AG09309 (cell line): ENCODE measurements at places on chromosomes 5 and 9.

DNA sequence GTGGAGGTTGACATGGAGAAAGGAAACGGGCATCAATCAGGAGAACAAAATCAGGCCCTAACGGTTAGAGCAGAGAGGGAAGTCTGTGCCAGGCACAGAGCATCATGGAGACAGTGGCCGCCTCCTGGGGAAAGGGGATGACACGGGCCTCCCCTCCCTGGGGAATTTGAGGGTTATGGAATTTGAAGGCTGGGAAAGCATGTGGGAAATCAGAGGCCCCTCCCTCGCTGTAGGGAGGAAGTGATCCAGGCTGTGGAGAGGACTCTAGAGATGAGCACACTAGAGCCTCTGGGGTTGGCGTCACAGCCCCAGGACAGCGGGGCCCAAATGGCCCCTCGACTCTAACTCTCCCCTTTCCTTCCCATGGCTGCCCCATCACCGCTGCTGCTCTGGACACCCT is 36.7 kb downstream of the PROP1 start:
- DNase-seq = no peak

DNA sequence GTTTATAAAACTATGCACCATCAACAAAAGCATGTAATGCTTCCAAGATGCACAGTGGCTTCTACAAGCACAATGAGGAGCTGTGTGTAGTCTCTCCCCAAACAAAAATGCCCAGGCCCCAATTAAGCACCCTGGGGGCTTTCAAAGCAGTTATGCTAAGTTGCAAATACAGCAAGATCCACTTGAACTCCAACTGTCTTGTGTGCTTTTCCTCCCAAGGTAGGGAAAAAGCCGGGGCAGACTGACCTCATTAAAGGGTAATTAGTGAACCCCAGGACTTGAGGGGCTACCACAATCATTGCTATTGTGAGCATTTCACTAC is 13.1 kb downstream of the ZNF608 start:
- no peak for DNase-seq

DNA sequence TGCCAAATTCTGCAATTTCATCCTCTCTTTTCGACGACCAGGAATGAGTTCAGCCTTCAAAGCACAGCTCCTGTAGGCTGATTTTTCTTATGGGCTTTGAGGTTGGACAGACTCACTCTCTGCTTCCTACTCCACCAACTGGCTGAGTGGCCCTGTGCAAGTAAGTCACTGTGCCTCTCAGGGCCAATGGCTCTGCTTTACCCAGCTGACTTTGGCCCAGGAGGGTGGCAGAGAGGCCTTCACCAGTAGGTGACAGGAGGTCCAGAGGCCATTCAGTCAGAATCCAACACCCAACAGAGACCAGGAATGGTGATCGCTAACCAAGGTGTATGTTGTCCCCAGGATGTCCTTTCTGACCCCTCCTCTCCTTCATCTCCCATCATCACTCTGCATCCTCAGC is 49.5 kb upstream of the ALDH1B1 start:
- DNase-seq = no peak

GRCh38 chr9:115118879-115119218 is 892 bp upstream of the TNC start:
- DNase-seq = peak; percentile 62

DNA sequence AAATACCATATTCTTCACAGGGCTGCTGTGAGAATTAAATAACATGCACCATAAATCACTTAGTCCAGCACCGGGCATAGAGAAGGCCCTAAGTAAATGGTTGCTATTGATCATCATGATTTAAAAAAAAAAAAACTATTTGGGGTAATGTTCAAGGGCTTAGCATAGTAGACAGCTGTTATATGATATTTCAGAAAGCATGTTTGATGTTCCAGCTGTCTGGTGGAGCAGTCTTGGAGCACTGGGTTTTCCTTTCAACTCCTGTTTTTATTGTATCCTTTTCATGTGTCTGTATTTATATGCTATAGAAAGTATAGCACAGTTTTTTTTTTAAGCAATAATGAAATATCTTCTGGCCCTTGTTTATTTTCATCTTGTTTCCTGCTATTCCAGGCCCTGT is 28.0 kb upstream of the TOMM5 start:
- no peak for DNase-seq

GRCh38 chr5:119340597-119341218 is 15.1 kb upstream of the TNFAIP8 start:
- DNase-seq = no peak

- DNase-seq = no peak
Observed at GRCh38 chr5:40738502-40738901, 17.3 kb downstream of the TTC33 start.

DNA sequence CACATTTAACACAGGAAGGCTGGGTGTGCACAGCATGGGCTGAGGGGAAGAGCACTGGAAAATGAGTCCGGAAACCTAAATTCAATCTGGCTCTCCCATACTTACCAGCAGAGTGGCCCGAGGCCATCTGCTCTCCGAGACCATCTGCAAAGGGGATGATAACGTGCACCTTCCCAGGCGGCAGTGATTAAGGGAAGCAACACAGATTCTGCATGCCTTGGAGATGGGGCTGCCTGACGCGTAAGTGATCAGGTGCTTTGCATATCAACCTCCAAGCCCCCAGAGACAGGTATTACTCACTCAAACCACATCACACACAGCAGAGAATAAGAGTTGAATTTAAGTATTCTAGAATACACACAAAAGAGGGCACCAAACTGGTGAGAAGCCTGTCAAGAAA is 9.1 kb downstream of the EPB41L4B start:
- DNase-seq = no peak

GRCh38 chr5:161498531-161498930 is 48.0 kb downstream of the GABRB2 start:
- DNase-seq = no peak

GRCh38 chr5:174410716-174411478 is 313.5 kb upstream of the MSX2 start:
- peak; percentile 20 for DNase-seq

GRCh38 chr9:80134487-80134886 is 562.7 kb downstream of the TLE4 start:
- DNase-seq = no peak

- DNase-seq = peak; percentile 2
Observed at GRCh38 chr5:84181093-84181492, 203.6 kb downstream of the EDIL3 start.

DNA sequence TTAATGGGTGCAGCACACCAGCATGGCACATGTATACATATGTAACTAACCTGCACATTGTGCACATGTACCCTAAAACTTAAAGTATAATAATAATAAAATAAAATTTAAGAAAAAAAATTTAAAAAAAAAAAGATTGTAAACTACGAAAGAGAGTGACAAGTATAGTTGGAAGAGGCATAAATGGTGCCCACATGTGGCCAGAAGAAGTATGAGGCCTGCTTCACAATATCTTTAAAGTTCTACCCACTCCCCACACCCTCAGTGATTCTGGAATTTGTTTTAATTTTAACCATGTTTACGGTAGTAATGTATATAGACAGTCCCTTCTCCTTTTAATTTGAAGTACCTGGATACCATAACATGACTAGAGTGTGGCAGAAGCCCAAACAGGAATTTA is 172.7 kb downstream of the CHSY3 start:
- DNase-seq = no peak

DNA sequence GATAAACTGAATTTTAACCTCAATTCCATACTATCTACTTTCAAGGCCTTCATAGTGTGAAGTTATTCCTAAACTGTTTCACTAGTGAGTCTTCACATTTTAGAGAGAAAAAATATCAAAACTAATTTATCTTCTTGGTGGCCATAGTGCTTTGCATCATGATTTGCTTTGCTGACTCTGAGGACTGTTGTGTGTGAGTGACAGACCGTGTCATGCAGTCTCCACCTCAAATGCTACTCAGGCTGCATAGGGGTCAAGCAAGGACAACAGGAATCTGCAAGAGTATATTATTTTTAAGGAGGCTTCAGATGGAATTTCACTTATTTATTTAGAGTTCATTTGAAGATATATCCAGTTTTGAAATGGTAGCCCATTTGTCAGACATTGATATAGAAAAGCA is 34.5 kb downstream of the MACIR start:
- no peak for DNase-seq

- DNase-seq = no peak
Observed at GRCh38 chr9:130935648-130936271, 3.3 kb downstream of the FIBCD1 start.

- DNase-seq = peak; percentile 37
Observed at GRCh38 chr9:114908104-114908622, 22.2 kb downstream of the TNFSF8 start.
